ENCODE measurements at places on chromosomes 4 and X.

DNA sequence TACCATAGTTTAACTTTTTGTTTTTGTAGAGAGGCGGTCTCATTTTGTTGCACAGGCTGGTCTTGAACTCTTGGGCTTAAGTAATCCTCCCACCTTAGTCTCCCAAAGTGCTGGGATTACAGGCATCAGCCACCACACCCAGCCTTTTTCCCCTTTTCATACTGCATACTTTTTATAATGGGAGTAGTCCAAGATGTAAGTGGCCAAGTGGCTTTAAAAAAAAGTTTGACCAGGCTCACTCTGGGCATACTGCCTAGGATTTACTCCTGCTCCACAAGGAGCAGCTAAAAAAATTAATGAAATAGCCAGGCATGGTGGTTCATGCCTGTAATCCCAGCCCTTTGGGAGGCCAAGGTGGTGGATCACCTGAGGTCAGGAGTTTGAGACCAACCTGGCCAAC, 6.0 kb downstream of the GRSF1 start:
- no peak for DNase-seq

GRCh38 chr4:159252491-159252890, 149.6 kb downstream of the RAPGEF2 start:
- no peak for DNase-seq

DNA sequence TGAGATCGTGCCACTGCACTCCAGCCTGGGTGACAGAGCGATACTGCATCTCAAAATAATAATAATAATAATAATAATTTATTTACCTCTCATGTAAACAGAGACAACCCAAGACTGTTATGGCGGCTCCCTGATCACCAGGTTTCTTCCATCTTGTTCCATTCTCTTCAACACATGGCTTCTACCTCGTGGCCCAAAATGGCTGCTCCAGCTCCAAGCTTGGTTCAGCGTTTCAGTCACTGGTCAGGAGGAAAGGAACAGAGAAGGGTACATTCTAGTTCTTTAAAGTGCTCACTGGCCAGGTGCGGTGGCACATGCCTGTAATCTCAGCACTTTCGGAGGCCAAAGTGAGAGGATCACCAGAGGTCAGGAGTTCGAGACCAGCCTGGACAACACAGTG, 24.9 kb upstream of the CHRNA9 start:
- no peak for DNase-seq

DNA sequence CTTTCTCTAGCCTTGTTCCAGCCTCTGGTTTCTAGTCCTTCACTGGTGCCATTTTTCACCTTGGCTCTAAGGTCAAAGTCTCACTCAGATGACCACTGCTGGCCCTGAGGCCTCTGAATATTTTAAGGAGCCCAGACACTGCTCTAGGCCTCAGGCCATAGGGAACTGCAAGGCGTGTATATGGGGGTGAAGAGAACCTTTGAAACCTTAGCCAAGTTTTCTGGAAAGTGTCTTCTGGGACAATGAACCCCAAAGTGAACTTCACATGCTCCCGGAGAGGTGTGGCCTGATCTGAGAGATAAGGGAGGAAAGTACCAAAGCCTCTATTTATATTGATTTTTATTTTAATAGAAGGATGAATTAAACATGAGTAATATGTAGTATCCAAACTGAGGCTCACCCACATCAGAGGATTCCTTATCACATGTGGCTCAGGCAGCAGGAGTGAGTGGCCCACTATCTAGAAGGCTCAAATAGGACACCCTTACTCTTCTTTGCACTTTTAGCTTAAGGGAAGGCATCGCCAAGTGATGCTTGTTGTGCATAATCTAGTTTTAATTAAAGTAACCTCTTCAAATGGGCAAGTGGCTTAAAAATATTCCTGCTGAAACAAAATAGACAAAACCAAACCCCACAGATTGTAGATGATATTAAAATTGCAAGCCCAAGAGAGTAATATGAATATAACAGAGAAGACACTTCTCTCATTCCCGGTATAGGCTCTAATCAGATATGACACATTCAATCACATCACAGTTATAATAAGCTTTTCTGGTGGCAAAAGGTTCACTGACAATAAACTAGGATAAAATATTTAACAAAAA, 18.3 kb downstream of the GRPR start:
- no peak for DNase-seq

DNA sequence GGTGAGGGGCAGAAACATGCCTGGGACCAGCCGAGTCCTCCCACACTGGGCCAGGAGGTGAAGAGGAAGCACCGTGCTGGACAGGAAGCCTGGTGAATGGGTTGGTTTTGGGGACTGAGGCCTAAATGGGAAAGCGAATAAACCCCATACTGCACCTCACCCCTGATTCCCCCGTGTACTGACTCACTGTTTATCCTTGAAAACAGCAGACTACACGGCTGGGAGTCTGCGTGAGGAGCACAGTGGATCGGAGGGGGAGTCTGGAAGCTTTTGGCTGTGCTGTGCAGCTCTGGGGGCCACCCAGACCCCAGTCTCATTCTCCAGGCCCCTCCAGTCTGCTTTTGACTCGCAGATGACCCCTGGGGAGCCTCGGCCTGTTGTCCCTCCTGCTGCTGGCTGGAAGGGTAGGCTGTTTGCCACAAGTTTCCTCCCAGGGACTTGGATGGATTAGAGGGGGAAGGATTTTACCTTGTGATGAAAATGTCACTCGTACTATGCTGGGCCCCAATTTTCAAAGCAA, 90.0 kb downstream of the PSAPL1 start:
- no peak for DNase-seq

- no peak for DNase-seq
These were observed 317.6 kb downstream of the DKK2 start for GRCh38 chr4:106718548-106718947.
